ENCODE measurements at places on chromosomes 12 and 14. TPM values are rescaled to one million over a fixed set of nuclear protein-coding genes. Genes with fewer than 3 reads are reported as not detected.

Gene MRPS35
- polyA plus RNA-seq: 109 TPM

Gene TMPRSS12
- polyA plus RNA-seq: not detected

Gene SLC38A6
- polyA plus RNA-seq: 3.4 TPM

Gene ATP5F1B
- polyA plus RNA-seq: 1,901 TPM

Gene TMEM253
- not detected for polyA plus RNA-seq

Gene SLC17A8
- not detected for polyA plus RNA-seq

Gene GDF3
- not detected for polyA plus RNA-seq

Gene NPAS3
- polyA plus RNA-seq: not detected

GRCh38 chr14:102776761-102777710 lies at the start of gene TRAF3:
TSS of gene TRAF3 (plus strand) at chr14:102777449. CDS start at chr14:102870202, 92,753 bp downstream.
- no peak for DNase-seq

GRCh38 chr14:31414190-31414833 lies 6.0 kb downstream of the HEATR5A start:
- no peak for DNase-seq

- no peak for DNase-seq
These were observed 200.2 kb upstream of the RBM19 start for GRCh38 chr12:114166362-114166761.

DNA sequence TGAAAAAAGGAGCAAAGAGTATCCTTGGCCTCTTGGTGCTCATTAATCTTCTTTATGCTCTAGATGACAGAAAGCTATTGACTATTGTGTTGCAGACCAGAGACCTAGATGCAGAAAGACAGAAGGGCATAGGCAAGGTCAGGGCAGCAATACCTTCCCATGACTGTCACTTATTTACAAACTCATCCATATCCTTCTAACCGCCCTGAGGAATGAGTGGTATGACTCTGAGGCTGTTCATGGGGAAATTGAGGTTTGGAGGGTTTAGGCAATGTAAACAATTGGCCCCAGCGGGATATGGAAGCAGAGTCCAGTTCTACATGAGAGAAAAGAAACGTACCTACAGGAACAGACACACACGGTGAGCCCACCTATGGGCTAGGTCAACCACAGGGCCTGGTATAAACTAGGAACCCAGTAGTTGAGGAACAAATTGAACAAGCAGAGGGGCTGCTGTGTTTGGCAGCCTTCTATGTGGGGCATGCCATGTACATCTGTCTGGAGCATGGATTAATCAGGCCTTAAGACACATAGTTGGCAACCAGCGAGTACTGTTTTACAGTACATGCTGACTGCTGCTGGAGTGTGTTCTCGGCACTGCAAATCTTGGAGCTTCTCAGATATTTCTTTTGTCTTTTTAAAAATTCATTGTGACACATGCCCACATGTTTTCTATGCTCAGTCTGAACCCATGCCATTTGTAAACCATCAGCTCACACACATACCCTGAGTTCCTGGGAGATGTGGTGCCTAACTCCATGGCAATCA lies 159.7 kb upstream of the NTF3 start:
- DNase-seq: no peak

- DNase-seq: no peak
These were observed at the start of gene ATXN2 for GRCh38 chr12:111598637-111599452. TSS of gene ATXN2 (minus strand) at chr12:111599315. CDS start at chr12:111599034, 281 bp downstream.

GRCh38 chr14:23562822-23563472 lies 4.6 kb downstream of the AP1G2 start:
- no peak for DNase-seq

- DNase-seq: no peak
These were observed 1124.7 kb downstream of the FLRT2 start for GRCh38 chr14:86654558-86655184.

GRCh38 chr12:57161491-57161890 lies 14.1 kb upstream of the LRP1-AS start:
- DNase-seq: no peak

DNA sequence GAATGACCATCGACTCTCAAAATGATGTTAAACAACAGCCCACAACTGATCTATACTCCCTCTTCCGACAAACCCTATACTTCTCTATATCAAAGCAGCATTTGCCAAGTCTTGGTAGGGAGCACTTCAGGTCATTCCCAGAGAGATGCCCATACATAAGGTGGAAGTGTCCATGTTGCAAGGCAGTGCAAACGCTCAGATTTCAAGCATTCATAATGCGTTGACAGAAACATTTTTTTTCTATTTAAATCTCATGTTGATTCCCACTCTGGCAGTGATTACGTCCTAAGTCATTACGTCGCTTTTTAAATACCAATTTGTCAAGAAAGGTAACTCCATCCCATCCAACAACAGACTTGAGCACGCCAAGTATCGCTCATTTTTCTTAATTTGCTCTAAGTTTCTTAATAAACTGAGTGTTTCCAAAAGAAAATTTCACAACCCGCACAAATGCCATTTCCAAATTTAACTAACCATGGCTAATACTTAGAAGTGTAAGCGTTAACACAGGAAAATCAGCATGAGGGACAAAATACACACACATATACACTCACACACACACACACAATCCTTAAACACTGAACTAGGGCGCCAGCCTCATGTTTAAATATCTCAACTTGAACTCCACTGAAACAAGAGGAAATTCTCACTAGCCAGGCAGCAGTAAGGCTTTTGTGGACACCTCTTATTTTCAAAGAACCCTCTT lies 1.1 kb downstream of the GXYLT1 start:
- no peak for DNase-seq

GRCh38 chr12:76942267-76942666 lies 63.4 kb upstream of the CSRP2 start:
- DNase-seq: no peak

DNA sequence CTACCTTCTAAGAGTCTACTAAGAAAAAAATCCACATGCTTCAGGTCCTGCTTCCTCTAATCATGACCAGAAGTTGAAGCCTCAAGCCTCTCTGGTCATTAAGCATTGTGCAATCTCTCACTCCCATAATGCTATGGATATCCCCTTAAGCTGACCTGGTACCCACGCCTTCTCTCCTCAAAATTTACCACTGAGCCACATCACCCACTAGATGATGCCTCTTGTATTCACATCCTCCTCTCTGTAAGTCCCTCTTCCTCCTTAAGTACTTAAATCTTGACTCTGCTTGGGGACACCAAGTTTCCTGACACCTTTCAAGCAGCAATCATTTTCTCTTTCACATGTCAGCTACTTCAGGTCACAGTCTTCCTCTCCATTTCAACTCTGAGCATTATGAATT lies 9.8 kb downstream of the GALNT4 start:
- no peak for DNase-seq

DNA sequence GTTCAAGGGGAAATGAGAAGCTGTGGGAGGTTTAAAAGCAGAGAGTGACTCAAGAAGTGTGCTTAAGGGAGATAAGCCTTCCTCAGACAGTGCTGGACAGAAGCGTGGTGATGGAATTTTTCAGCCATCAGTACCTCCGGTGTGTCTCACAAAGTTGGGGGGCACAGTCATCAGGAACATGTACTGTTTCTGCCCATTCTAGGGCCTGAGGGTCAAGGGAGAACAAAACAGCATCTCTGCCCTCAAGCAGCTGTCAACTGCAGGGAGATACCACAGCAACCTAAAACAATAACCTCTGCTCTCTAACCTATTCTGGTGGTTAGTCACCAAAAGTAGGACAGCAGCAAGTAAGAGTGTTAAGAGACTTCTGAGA lies 2.0 kb upstream of the STON2 start:
- no peak for DNase-seq

- DNase-seq: no peak
These were observed 419.0 kb upstream of the CCDC196 start for GRCh38 chr14:66066981-66067776.

- no peak for DNase-seq
These were observed 424.4 kb downstream of the DAD1 start for GRCh38 chr14:22164616-22165015.

GRCh38 chr14:95119336-95119735 lies 38.0 kb downstream of the DICER1 start:
- DNase-seq: no peak

GRCh38 chr12:54459355-54459754 lies 14.0 kb downstream of the GTSF1 start:
- DNase-seq: no peak

- DNase-seq: peak; percentile 3
These were observed 603.5 kb downstream of the RPL10L start for GRCh38 chr14:46048127-46048526.

DNA sequence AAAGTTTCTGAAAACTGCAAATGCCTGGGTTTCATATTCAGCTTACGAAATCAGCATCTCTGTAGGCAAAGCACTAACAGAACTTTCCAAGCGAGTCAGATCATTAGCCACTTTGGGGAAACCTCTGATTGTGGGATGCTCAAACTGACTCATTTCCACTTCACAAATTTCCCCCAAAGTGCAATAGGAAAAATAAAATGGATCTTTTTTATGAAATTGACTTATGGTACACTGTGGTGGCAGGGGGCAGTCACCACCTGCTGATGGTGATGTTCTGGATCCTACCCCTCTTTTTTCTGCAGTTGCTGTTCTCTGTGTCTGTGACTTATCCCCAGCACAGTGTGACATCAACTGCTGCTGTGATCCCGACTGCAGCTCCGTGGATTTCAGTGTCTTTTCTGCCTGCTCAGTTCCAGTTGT lies 5.6 kb downstream of the TCTN1 start:
- DNase-seq: peak; percentile 80

GRCh38 chr12:124740691-124741137 lies 123.0 kb downstream of the SCARB1 start:
- DNase-seq: no peak

- no peak for DNase-seq
These were observed 142.7 kb downstream of the TMEM117 start for GRCh38 chr12:43978556-43978955.

DNA sequence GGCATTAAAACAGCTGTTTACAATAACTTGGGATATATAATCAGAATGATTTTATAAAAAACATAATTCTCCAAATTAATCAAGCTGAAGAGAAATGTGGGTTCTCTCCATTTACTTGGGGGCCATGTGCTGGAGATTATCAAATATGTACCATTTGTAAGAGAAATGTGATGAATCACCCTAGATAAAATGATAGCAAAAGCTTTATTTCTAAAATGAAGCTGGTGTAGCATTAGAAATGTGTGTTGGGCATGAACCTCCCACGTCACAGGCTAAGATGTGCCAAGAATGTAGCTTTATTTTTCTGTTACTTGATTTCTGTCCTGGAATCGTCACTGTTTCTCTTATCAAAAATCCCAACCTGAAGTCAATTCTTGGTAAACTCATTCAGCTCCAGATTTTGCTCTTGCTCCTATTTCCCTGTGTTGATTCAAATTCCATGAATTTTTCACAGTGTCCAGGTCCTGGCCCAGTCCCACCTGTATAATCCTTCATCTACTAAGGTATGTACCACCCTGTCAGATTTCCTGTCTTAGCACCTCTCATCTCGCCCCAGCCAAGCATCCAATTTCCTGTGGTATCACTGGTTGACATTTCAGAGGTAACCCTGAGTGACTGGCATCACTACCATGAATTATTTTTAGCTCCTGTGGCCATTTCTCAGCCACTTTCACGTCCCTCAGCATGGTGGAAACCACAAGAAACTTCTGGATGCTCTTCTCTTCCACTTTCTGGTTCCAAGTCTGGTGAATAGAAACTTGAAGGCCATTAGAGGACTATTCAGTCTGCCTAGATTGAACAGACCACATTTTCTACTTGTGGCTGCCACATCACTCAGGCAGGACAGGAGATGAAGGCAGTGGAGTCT lies 103.6 kb upstream of the FLRT2 start:
- no peak for DNase-seq

- DNase-seq: no peak
These were observed 703 bp downstream of the ASCL4 start for GRCh38 chr12:107775093-107775721.

DNA sequence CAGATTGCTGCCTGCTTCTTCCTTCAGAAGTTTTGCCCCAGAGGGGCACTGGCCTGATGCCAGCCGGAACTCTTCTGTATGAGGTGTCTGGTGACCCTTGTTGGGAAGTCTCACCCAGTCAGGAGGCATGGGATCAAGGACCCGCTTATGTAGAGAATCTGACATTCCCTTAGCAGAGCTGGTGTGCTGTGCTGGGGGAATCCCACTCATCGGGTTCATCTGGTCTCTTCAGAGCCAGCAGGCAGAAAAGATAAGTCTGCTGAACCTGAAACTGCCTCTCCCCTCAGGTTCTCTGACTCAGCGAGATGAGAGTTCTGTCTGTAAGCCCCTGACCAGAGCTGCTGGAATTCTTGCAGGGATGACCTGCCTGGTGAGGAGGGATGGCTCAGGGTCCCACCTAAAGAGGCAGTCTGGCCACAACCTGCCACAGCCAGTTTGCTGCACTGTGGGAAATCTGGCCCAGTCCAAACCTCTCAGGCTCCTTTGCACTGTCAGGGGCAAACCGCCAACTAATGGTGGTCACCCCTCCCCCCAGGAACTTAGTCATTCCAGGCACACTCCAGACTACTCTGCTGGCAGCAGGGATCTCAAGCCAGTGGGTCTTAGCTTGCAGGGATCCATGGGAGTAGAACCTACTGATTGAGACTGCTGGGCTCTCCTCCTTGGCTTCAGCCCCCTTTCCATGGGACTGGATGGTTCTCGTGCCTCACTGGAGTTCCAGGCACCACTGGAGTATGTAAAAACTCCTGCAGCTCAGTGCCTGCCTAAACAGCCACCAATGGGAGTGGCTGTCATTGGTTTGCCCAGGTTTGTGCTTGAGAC lies 4.1 kb downstream of the CLEC2D start:
- no peak for DNase-seq

DNA sequence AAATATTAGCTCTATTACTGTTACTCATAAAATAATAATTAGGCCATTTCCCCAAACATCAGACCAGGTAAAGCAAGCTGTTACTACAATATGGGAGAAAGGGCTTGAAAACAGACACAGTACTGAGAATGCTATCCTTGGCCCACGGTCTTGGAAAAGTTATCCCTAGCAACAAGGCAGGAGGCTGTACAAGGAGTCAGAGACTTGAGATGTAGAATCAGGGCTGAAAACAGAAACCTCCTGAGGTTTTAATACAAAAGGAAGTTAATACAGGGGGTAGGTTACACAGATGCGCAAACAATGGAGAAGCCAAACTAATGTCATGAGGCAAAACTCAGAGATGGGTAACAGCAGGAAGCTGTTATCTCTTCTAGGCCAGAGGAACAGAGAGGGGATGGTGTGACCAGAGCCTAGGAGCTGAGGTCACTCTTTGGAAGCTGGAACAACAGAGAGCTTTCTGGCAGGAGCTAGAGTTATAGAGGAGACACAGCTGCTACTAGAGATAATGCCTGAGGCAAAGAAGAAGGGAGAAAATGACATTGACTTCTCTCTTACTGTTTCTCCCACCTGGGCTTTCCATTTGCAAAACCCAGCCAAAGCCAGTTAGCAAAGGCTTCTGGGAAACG lies 248.8 kb downstream of the SUDS3 start:
- no peak for DNase-seq

GRCh38 chr14:75634848-75635247 lies 25.8 kb downstream of the ERG28 start:
- no peak for DNase-seq
